ENCODE measurements at places on chromosomes 16 and 17.

DNA sequence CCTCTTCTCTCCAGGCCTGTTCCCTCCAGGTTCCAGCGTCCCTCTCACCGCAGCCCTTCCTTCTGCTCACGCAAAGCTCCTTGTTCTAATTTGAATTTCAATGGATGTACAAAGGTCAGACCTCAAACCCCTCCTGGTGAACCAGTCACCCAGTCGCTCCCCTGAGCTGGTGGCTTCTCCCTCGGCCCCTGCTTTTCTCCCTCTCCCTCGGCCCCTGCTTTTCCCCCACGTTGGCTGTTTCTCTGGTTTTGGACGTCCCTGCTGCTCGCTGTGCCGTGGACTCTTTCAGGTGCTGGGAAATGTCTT lies 8.6 kb upstream of the MSLN start:
- DNase-seq, result no peak

DNA sequence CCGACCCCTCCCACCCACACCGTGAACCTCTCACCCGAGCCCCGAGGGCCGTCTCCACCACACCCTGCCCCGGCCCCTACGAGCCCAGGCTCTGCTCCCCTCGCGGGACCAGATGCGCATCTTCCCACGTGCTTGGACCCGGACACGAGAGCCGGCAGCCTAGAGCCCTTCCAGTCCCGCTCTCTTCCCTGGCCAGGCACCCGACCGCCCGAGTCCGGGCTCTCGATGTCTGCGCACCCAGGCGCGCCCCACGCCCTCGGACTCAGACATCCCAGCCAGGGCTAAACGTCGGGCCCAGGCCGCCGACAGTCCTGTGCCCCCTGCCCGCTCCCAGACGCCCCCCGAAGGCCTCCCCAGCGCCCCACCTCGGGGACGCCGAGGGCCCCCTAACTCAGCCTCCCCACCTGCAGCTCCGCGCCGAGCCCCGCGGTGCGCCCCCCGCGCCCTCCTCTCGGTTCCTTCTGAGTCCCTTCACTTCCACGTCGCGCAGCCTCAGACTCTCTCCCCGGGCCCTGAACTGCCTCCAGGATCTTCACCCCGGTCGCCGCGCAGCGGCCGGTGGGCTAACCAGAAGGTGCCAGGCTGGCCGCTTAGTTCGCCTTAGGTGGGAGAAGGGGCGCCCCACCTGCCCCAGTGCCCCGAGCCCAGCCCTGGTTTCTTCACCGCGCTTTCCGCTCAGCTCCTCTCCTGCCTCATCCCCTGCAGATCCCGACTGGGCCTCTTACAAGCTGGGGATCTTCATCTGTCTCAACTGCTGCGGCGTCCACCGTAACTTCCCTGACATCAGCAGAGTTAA lies 688 bp downstream of the ADAP2 start:
- no peak for DNase-seq

- DNase-seq, result no peak
Observed at GRCh38 chr17:62675701-62676100, 48.2 kb downstream of the MRC2 start.

DNA sequence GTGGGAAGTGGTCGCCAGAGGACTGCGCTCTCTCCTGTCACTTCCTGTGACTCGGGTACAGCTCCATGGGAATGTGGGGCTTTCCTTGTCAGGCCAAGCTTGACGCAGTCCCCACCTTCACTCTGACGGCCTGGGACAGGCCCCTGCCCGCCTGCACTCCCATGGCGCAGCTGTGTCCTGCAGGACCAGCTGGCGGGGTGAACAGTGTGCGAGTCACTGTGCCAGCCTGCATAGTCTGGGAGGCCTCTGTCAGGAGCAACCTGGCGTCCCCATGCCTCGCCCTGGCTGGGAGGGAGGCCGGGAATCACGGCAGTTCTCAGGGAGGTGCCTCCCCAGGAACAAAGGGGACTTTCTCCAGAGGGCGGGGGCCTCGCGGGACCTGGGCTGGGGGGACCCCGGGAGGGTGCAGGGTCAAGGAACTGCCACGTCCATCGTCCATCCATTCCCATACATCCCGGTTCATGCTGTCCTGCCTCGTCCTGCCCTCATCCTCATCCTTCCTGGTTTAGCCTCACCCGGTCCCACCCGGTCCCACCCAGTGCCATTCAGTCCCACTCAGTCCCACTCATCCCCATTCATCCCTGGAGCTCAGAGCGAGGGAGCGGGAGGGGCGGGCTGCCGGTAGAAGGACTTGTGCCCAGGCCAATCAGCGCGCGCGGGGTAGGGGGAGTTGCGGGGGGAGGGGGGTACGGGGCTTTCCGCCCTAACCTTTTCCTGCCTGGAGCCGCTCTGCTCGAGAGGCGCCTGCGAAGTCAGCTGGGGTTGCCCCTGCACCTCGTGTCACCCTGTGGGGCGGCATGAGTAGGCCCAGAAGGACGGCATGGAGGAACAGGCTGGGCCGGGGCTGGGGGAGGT lies 13.4 kb downstream of the FLYWCH1 start:
- no peak for DNase-seq

GRCh38 chr16:1749152-1750117 lies 21.9 kb downstream of the NME3 start:
- DNase-seq, result no peak

DNA sequence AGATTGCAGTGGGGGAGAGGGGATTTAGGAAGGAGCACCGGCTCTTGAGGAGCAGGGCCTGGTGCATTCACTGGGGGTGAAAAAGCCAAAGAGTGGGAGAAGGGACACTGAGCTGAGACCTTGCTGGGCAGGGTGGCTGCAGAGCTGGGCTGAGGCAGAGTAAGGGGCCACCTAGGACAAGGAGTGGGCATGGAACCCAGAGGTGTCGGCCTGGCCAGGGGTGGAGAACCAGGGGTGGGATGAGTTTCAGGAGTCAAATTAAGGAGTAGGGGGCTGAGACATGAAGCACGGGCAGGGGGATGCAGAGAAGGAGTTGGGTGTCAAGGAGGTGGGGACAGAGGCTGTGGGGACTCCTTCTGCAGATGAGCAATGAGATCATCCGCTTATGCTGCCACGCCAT lies 20.1 kb downstream of the DNAH2 start:
- no peak for DNase-seq

DNA sequence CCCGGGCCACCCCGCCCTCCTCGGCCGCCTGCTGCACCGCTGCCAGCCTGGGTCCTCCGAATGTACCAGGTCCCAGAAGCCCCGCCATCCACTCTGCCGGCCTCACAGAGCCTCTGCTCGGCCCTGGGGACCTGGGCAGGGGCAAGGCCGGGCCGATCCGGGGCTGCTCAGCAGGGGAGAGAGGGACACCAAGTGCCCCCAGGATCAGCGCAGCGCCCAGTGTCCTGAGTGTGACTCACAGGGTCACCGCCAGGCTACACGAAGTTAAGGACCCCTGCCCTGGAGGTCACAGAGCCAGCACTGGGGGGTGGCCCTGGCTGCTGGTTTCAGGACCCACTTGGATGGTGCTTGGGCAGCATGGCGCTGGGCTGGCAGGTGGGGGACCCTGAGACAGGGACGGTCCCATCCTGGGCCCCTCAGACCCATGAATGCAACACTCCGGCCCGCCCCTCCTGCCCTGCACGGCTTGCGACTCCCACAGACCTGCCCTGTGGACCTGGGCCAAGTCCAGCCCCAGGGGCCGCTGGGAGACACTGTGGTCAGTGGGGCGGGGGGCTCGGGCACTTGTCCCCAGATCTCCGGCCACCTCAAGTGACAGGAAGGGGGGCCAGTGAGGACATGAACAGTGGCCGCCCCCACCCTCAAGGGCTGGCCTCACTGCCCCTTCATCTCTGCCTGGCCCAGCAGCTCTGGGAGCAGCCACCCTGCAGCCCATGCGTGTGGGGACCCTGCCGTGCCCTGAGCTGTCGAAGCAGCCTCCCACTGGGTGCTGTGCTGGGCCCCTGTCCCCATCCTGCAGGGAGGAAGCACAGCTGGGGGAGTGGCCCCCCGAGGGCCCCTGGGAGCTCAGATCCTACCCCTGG lies 23.2 kb upstream of the SSTR5 start:
- no peak for DNase-seq

DNA sequence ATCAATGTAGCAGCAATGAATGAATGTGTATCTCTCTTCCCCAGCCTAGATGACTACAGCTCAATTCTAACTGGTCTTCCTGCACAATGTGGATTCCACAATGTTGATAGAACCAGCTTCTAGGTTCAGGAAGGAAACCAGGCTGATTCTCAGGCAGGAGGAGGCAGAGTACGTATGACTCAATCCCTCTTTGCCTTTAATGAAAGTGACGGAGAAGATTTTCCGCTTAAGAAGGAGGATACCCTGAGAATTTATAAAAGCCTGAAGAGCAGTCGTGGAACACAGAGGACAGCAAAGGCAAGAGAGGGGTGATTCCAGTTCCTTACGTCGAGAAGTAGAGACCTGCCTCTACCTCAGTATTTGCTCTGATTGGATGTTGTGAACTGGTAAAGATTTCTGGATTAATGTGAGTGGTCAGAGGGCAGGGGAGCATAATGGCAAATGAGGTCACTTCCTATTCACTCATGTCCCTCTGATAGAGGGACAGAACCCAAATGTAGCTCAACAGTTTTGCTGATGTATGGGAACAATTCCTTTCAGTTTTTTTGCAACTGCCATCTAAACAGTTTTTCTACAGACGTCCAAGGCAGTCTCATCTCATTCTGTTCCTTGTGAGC lies 15.0 kb upstream of the SLC16A11 start:
- DNase-seq, result no peak

DNA sequence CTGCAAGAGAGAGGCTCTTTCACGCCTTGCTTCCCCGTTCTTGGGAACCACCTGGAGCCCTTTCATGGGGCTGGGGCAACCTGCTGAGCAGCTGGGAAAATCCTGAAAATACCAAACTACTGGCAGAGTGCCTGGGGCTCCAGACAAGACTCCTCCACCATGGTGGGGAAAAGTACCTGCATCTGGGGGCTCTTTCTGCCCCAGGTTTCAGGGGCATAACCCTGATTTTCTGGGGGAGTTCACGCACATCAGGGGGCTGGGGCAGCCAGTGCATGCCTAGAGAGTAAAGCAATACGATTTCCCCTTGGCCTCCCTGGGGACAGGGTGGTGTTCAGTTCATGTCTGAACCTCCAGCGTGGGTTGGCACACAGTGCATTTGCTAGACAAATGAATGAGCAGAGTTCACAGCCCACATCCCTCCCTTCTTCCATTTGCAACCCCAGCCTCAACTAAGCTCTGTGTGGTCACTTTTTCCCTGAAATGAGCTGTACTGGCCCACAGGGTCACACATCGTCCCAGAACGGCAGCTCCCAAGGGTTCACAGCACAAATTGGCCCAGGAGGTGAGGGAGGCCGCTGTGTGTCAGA lies 5.2 kb upstream of the CDC42EP4 start:
- no peak for DNase-seq

- DNase-seq, result no peak
Observed at GRCh38 chr16:29806099-29806579, at the start of gene MAZ. MAZ (plus strand) TSS chr16:29806529; CDS start chr16:29806702, 173 bp downstream.

- peak; percentile 20 for DNase-seq
Observed at GRCh38 chr17:69853541-69854224, 221.3 kb upstream of the KCNJ16 start.

DNA sequence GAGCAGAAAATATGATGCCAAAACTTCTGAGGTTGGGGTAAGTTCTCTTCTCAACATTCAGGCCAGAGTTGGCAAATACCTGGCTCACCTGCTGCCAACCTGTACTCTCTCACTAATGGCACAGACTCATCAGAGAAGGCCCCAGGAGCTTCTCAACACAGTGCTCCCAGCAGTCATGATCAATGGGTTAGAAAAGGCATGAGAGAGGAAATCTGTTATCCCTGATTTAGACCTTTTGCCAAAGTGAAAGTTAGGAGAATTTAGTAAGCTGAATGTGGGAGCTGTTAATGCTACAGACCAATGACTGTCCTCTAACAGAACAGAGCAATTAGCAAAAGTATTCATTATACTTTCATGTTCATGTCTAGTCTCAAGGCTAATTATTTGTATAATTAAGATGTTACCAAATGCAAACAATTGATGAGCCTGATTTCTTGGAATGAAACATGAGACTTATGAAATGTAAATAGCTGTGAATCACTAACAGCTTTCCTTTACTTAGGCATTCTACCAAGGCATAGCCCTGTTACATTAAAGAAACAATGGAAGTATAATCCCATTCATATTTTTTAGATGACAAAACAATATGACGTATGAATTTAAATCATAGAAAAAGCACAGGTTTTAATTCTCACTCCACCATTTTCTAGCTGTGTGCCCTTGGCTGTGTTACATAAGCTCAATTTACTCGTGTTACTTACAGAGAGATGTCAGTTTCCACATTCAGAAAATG lies 68.7 kb upstream of the MARCHF10 start:
- no peak for DNase-seq

DNA sequence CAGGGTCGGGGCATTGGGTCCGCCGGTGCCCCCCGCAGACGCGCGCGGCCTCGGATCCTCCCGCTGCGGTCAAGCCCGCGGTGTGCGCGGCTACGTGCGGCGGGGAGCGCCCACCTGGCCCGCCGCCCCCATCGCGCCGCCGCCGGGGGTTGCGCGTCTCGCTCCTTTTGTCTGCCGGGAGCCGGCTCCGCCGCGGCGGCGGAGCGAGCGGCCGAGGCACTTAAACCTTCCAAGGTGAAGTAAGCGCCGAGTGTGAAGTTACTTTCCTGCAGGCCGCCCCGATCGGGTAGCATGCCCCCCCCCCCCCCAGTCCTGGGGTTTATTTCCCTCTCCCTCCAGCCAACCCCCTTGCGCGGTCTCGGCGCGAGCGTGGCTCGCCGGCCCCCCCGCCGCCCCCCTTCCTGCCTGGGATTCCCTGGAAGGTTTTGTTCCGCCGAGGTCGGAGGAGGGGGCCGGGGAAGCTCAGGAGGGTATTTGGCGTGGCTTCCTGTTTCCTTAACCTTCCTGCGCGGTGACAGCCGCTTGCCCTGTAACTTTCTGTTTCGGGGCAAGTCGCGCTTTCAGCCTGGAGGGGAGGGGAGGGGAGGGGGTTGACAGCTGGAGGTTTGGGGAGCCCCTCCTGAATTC lies 56.6 kb upstream of the GSE1 start:
- no peak for DNase-seq

- DNase-seq, result no peak
Observed at GRCh38 chr17:76446449-76447231, 6.3 kb downstream of the UBE2O start.

DNA sequence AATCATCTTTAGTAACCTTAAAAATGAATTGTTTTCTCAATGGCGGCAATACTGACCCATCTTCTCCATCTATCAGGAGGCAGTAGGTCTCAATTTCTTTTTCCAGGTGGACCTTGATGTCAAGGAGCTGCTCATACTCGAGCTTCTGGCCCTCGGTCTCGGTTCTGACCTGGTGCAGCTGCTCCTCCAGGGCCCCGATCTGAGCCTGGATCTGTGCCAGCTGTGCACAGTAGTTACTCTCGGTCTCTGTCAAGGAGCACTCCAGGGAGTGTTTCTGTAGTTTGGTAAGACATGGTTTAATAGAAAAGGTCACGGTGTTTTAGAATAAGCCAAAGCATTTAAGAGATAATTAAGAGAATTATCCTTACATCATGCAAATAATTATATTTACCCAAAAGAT lies 4.9 kb downstream of the KRT27 start:
- DNase-seq, result no peak

GRCh38 chr17:63173450-63173849 lies 207.4 kb downstream of the TANC2 start:
- no peak for DNase-seq

DNA sequence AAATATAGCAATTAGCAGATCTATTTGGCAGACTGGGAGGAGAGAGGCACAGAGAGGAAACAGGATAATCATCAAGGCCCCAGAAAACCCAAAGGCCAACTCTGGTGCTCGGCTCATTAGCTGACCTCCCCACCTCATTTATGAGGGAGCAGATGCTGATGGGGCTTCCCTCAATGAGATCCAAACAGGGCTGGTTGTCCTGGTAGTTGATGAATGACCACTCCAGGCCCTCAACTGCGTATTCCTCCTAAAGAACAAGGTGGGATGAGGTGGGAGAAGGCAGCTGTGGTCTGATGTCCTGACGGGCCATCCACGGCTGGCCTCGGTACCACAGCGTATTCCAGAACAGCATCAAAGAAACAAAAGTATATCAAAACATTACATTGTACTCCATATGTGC lies 20.8 kb downstream of the ZNHIT3 start:
- DNase-seq, result no peak

All from right lung (tissue), 10 donors.